ENCODE measurements at places on chromosomes 1 and 21.

- no peak for DNase-seq
Observed at GRCh38 chr1:228004331-228004855, 2.4 kb upstream of the WNT3A start.

DNA sequence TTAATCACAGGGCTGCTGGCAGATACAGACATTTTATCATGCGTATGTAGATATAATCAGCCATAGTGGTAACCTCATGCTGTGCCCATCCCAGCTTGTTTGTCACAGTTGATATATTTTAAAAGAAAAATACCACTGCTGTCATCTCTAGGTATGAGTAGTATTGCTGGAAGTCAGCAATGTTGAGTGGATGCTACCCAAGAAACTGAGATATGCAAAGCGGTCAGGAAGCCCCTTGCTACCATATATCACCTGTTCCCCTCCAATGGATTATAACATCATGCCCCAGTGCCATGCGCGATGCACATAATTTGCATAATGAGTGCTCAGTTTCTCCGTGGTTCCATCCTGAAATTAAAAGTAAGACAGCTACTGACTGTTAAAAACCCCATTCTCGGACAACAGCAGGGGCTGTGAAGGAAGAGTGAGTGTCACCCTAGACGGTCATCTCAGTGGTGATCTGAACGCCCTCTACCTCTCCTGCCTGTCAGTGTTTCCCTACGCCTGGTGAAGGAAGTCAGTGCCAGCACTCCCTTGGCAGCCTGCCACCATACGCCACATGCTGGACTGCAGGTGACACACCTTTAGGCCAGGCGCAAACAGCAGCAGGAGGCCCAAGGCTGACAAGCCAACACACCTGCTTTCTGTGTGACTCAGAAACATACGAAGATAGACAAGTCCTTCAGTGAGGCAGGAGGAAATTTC, 2.7 kb downstream of the IL10RB start:
- peak; percentile 44 for DNase-seq

DNA sequence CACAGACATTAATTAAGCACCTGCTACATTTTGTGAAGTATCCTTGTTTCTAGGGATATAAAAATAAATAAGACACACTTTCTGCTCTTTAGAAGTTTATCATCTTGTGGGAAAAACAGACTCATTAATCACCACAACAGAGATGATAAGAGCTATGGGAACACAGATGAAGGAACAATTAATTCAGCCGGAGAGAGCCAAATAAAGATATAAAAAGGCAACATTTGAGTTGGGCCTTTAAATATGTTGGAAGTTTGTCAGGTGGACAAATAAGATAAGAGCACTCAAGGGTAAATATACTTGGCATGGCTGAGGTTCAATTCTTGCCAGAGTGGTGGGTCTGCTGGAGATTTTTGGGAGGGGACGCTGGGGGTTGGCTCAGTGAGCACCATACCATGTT, 34.2 kb upstream of the VTCN1 start:
- no peak for DNase-seq

GRCh38 chr1:196680107-196680506, 28.3 kb downstream of the CFH start:
- DNase-seq = no peak

DNA sequence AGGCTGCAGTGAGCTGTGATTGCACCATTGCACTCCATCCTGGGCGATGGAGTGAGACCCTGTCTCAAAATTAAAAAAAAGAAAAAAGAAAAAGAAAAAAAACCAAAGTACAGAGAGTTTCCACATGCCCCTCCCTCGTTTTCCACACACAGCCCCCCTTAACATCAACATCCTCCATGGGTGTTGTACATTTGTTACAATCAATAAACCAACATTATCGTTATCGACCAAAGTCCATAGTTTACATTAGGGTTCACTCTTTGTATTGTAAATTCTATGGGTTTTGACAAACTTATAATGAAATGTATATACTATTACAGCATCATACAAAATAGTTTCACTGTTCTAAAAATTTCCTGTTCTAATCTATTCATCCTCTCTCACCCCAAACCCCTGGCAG, 15.9 kb upstream of the TINAGL1 start:
- no peak for DNase-seq

DNA sequence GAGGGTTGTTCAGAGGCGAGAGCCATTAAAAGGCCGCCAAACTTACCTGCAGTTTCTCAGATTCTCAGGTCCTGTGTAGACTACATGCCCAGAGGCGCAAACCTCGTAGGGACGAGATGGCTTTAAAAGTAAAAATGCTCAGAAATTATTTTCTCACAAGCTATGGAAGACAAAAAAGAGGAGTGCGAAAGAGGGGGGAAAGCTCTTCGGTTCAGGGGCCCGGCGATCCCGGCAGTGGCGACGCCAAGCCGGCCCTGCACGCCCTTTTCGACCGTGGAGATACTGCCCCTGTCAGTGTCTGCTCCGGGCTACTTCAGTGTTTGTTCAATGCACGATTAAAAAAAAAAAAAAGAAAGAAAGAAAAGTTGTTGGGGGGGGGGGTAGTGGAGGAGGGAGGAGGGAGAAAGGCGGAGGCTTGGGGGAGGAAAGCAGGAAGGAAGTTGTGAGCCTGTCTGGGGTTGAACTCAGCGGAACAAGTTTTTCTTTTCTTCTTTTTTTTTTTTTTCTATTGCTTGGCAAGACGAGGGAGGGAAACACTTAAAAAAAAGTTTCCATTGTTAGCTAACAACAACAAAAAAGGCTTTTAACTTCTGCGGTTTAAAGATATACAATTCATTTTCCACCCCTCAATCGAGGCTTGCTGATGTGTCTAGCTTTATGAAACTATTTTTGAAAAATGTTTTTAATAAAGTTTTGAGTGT, at the start of gene ITPKB:
Gene ITPKB, minus strand, starts transcription at position 288 of the 701 bp plus-strand sequence. CDS start 1,824 bp downstream, outside the sequence.
- peak; percentile 88 for DNase-seq

GRCh38 chr1:8554956-8555534, 237.1 kb downstream of the SLC45A1 start:
- no peak for DNase-seq

DNA sequence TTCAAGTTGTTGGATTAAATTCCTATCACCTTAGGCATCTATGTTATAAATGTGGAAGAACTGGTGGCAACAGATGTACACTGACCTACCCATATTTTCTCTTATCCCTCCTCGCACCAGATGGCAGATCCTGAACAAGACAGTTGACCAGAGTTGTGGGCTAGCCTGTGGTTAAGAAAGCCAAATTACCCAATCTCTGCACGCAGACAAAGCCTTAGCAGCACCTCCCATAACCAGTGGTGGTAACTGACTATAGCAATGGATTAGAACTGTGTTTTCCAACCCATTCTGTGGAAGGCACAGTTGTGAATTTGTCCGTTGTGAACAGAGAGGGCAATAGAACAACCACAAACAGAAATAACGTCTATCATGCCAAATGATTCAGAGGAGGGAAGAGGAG, 20.6 kb downstream of the ABCB10 start:
- DNase-seq = no peak

DNA sequence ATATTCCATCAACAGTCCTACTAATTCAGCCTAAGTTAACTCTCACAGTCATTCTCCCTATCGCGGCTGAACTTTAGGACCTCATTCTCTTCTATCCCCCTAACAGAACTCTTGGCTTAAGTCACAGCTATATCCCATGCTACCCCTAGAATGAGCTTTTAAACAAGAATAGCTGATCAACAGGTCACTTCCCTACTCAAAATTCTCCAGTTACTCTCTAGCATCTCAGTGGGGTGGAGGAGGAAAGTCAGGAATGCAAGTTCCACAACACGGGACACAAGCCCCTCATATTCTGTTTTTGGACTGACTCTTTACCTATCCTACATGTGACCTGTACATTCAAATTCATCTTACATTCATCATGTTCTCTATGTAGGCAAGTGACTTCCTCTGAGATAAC, 21.0 kb downstream of the MRPL39 start:
- no peak for DNase-seq

- no peak for DNase-seq
Observed at GRCh38 chr1:229406798-229407197, 27.1 kb downstream of the ACTA1 start.

- DNase-seq = no peak
Observed at GRCh38 chr1:192513697-192514096, 61.9 kb upstream of the RGS1 start.

- no peak for DNase-seq
Observed at GRCh38 chr1:77744576-77744975, 15.1 kb downstream of the USP33 start.

DNA sequence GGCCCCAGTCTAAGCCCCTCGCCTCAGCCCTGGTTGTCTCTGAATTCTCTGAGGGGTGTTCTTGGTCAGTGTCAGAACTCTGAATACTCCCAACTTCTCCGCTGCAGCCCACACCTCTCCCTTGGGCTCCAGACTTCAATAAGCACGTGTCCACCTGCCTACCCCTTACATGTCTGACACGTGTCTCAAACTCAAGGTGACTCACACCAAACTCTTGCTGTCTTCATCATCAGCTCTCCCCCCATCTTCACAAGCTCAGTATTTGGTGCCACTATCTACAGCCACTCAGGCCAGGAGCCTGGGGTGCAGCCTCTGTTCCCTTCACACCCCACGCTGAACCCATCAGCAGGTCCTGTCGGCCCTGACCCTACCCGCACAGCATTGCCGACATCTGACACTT, 18.8 kb upstream of the UBXN10 start:
- DNase-seq = no peak

GRCh38 chr1:3460672-3461131, 6.2 kb downstream of the ARHGEF16 start:
- no peak for DNase-seq

DNA sequence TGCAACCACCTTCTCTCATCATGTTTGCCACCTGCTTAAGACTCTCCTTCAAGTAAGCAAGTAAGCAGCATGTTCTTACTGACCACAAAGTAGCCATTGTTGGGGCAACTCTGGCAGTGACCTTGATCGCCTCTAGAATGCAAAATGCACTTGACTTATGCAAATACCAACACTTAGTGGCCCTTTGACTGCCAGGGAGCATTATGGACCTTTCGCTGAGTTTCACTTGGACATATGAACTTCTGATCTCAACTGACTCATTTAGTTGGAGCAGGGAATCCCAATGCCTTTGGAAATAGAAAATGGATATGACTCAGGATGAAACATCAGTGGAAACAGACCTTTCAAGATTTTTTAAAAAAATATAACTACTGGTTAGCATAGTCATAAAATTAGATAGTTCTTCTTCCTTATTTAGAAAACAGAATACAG, 6.1 kb upstream of the PLA2G5 start:
- DNase-seq = no peak

DNA sequence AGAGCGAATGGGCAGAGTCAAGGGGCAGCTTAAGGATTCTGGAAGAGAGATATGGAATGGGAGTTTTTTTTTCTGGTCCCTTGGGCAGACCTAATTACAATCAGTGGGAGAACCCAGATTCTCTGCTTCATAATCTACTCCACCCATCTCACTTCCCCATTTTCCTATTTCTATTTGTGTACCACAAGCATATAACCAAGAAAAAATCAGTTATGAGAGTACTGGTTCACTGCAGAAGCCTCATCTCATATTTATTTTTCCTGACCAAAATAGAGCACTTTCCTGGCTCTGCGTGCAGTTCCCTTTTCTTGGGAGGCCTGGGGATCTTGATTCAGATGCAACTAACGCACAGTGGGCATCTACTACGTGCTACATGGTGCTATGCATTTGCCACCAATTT, 82.2 kb upstream of the SLFNL1 start:
- no peak for DNase-seq

GRCh38 chr1:7511381-7511780, 259.7 kb upstream of the VAMP3 start:
- no peak for DNase-seq

- no peak for DNase-seq
Observed at GRCh38 chr1:210499956-210500355, 171.3 kb downstream of the HHAT start.

DNA sequence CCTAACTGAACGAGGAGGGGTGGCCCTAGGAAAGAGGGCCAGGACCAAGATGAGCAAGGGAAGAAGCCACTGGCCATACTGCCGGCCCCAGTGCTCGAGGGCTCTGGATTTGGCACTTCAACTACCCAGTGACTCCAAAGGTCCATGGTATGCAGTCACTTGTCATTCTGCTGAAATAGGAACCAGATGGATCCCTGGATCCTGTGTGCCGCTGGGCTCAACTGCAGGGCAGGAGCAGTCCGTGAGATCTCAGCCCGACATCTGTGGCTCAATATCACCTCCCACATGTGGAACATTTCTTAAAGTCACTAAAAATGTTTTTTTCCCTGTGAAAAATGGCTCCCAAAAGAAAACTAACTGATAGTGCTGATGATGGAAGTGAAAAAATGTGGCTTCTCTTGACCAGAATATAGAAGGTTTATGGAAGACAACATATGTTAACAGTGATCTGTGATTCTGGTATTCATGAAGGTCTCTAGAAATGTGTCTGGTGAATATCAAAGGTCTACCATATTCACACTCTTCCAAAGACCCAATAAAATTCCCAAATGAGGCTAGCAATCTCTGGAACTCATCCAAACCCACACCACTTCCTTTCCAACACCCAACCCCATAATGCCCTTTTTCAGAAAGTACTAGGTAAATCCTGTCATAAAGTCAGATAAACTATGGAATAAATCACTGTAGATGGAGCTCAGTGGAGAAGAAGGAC, 24.1 kb downstream of the PAFAH2 start:
- DNase-seq = no peak

DNA sequence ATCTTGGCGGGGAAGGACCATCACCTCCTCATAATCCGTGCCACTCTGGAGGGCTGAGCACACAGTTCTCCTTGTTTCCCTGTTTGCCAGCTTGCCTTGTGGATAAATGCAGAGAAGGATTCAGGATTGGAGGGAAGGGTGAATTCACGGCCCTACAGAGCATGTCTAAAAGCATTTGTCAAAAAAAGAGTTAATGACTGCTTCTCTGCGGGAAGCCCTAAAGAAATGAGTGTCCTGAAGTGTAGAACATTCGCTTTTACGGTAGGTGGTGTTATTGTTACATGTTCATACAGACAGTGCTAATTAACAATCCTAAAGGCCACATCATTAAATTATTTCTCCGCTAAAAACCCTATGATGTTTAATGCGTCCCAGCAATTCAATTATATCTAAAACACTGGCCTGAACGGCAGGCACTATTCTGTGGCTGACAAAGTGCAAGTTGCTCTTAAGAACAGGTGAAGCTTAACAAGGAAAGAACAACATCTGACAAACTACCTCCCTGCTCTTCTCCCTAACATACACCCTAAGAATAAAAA, 112.3 kb upstream of the NFIA start:
- DNase-seq = no peak

DNA sequence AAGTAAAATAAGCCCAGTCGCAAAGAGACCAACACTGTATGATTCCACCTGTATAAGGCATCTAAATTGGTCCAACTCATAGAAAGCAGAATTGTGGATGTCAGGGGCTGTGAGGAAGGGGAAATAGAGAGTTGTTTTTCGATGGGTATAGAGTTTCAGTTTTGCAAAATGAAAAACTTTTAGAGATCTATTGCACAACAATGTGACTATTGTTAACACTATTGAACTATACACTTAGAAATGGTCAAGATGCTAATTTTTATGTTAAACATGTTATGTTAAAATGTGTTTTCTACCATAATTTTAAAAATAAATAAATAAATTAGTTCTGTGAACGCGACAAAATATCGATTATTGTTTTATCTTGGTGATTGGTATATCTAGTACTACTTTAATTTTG, 192.4 kb downstream of the PTGER3 start:
- no peak for DNase-seq

Measured in CD4-positive, CD25-positive, alpha-beta regulatory T cell (primary cell).